Frontal cortex (tissue), 4 donors: ENCODE measurements at places on chromosomes 5 and 9. TPM values are rescaled to one million over a fixed set of nuclear protein-coding genes. Genes with fewer than 3 reads are reported as not detected.

DNA sequence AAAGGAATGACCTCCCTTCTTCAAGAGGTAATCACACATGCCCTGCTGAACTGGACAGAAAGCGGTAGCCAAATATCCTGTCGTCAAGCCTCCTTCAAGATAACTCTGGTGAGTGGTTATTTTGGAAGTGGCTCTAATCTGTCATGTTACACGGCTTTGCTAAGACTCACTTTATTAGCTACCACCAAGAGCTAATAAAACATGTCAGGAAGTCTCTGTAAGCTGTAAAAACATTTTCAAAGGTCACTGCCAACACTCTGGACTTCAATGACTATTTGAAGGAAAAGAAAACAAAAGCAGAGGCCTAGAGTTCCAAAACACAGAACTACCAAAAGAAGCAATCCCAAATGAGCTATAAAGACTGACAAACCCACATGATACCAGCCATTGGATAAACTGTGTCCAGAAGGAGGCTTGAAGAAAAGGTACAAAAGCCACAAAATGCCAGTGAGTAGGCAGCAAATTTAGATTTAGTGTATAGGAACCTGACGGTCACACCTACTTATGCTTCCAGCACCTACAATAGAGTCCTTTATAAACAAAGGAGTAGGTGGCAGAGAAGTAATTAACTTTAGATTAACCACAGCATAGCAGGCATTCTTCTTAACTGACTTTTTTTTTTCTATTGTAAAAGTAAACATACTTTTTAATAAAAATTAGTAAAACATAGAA is 97.3 kb upstream of the EQTN start:
- no peak for DNase-seq

- DNase-seq, result no peak
Observed at GRCh38 chr9:80387828-80388227, 816.1 kb downstream of the TLE4 start.

GRCh38 chr9:87540444-87541105 is 42.9 kb downstream of the DAPK1 start:
- DNase-seq, result no peak

GRCh38 chr5:53422539-53422938 is 57.9 kb upstream of the FST start:
- DNase-seq, result no peak

GRCh38 chr9:118459913-118460312 is 755.7 kb downstream of the TLR4 start:
- DNase-seq, result no peak

DNA sequence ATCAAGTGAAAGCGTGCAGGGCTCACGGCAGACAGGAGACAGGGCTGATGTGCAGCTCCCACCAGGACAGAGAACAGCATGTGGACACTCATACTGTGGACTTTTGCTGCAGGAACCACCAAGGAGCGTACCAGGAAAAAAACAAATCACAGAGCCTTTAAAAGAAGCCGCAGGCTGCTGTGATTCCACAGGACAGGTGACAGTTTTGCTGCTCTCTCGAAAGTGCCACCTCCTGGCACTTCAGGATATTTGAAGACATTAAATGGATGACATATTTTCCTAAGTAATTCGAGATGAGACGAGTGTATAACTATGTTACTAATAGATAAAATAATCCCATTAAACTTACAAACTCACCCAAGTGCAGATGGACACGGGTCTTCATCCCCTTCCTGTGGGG is 29.3 kb downstream of the ZDHHC11 start:
- DNase-seq, result no peak

DNA sequence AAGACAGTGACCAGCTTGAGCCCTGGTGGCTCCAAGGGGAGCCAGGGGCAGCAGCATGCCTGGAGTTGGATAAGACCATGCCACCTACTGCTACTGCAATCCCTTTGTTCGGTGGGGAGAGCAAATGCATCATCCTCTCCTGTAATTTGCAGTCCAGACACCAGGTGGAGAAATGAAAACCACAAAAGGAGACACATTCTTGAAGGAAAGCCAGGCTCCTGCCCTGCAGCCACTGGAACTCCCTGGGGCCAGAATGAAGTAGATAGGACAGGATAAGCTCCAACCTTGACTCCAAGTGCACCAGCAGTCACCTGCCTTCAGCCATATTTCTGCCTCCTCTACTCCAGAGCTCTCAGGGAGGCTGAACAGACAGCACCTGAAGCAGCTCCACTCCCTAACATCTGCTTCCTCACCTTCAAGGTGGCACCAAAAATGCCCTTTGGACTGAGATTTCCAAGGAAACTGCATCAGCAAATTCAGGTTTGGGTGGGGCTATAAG is 65.1 kb upstream of the IQGAP2 start:
- DNase-seq, result no peak

GRCh38 chr5:163595932-163596607 is 90.7 kb downstream of the MAT2B start:
- no peak for DNase-seq

- DNase-seq, result no peak
Observed at GRCh38 chr9:6272229-6272598, 56.0 kb upstream of the TPD52L3 start.

DNA sequence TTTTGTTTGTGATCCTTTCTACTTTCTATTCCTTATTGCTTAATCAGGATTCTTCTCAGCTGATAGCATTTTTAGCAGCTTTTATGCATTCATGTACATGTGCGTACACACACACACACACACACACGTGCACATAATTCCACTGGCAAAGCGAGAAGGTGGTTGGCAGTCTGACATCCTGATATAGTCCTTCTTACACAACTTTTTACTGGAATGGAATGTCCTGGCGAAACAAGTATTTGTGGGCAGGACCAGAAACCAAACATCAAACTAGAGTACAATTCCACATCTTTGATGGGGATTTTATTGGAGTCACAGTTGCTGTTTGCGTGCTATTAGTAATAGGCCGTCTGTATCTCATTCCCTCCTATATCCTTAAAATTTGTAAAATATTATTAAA is 356.5 kb downstream of the CCDC171 start:
- DNase-seq, result no peak

DNA sequence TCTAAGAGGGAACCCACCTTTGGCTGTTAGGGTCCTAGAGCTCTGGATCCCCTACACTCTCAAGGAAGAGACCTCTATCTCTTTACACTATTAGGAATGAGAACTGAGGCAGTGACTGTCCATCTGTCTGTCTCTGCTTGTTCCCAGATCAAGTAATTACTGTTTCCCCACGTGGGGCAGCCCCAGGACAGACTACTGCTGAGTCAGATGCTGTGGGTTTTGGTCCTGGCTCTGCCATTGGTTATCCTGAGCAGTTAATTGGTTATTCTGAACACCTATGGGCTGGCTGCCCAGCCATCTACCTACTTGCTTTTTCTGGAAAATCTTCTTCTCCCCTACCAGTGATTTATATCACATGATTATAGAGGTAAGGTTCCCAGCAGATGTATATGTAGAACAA is 33.3 kb downstream of the FBXO10 start:
- DNase-seq, result no peak

DNA sequence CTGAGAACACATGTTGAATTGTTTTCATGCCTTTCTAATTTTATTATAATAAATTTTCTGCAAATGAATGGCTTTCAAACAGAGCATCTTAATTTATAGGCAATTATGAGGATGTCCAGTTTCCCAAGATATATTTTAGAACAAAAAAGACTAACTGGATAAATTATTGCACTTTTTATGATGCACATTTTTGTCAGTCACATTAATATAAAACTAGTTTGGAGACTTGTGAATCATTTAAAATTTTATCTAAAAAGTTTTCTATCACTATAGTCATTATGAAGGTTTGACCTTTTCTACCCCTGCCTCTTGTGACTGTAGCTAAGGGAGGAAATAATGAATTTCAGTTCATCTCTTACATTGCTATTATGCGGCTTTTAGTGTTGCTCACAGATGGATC is 393.8 kb downstream of the TAF11L14 start:
- DNase-seq, result no peak

DNA sequence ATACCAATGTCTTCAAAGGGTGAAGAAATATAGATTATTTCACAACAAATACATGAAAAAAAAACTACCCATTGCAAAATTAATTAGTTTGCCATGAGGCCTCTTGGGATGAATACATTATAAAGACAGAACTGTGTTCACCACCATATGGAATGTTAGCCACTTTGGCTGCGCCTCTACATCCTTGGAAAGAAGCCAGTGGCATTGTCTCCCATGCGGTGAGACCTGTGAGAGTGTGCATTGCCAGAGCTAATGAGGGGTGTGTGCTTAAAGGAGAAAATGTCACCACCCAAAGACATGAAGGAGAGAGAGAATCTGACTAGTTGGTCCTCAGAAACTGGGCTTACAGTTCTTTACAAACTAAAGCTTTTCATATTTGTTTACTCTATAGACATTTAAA is 110.6 kb downstream of the PLPPR1 start:
- DNase-seq, result no peak

- no peak for DNase-seq
Observed at GRCh38 chr5:115456056-115456455, 88.5 kb downstream of the FEM1C start.

GRCh38 chr5:108193021-108193795 is 188.7 kb downstream of the FBXL17 start:
- DNase-seq, result no peak

DNA sequence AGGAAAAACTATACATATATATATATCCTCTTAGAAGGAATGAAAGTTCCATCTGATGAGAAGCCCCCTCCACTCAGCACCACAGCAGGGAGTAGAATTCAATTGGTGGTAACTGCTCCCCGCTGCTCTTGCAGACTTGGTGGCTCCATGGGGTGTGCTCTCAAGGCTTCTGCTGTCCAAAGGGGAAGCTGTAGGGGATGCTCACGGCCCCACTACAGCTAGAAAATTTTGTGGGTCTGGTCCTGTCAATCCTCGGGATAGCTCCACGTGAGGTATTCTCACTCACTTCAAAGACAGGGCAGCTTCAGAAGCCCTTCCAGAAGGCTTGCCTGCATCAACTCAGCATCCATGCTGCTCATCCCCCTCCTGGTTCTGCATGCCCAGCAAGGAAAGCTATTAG is 247.2 kb downstream of the CETN3 start:
- no peak for DNase-seq

The TRIM14 gene
- total RNA-seq, result 0.82 TPM

The FLT4 gene
- total RNA-seq, result 1.6 TPM

The TMEM174 gene
- not detected for total RNA-seq

The HTR1A gene
- total RNA-seq, result 20.4 TPM

The PCDHGA6 gene
- 9.0 TPM for total RNA-seq

The PFN3 gene
- 0.82 TPM for total RNA-seq

The GABRP gene
- total RNA-seq, result not detected
